ENCODE measurements at places on chromosomes 2 and 18.
A peak's percentile ranks its signal among the peaks of the same experiment; 100 is the strongest.

DNA sequence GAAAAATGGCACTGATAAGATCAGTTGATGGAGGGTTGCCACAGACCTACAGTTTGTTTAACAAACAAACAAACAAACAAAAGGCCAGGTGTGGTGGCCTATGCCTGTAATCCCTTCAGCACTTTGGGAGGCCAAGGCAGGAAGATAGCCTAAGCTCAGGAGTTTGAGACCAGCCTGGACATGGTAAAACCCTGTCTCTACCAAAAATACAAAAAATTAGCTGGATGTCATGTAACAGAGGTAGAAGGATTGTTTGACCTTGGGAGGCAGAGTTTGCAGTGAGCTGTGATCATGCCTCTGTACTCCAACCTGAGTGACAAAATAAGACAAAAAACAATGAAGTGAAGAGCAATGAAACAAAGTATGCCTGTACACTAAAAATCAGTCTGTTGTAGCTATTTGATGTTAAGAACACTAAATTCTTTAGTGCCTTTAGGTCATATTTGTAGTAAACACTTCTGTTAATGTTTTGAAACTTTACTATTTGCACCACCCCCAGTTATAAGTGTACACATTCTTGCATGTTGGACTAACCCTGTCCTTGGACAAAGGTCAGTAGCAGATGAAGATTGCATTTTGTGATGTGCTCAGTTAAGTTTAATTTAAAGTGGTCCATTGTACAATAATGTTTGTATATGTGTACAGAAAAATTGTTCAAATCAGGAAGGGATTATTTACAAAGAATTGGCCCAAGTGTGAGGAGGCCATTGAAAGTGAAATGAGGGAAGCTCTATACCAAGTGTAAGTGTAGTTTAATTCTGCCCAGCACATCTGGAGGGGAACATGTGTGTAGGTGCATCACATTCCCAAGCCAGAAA lies 73.9 kb downstream of the KYNU start:
- DNase-seq, result no peak

DNA sequence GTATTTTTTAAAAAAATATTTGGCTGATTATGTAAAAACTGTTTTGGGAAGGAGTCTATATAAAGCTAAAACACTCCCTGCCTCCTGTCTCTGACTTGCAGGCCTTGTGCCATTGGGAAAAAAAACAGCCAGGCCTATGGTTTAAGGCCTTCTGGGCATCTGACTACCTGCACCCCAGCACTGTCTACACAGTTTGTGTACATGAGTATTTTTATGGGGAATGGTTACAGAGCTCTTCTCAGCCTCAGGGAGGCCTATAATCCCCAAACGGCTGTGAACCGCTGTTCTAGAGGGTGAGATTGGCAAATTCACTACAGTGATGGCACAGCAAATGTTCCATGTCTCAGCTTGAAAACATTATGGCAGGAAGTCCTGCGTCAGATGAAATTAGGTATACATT lies 96.1 kb downstream of the LTBP1 start:
- no peak for DNase-seq

GRCh38 chr2:20444101-20444992 lies 2.5 kb upstream of the RHOB start:
- DNase-seq, result no peak

- no peak for DNase-seq
These were observed 42.6 kb downstream of the CYRIA start for GRCh38 chr2:16623031-16623430.

DNA sequence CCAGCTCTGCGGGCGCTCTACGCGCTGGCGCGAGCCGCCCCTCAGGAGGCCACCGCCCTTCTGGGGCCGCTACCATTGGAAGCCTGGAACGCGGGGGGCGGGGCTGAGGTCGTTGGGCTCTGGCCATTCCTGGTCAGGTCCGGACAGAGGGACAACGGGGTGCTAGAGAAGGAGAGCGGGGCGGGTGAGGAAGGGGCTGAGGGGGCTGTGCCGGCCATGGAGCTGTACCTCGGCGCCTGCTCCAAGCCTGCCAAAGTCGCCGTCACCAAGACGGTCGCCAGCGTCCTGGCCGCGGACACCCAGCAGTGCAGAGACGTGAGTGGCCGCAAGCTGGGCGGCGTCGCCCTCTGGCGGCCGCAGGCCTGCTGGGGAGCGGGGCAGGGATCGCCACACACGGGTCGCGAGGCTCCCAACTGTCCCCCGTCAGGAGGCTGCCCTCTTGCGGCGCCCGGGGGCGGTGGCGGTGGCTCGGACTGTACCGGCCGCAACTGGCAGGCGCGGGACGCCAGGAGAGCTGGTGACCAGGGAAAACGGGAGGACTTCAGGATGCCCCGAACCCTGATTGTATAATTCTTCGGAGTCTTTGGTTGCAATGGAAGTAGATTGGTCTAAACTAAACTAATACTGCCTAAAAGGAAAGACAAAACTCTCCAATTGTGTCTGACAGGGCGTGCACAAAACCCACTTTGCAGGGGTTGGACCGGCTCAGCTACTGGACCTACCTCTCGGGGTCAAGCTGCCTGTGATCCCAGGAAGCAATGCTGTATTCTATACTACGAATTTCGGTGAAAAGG lies at the start of gene FSIP2:
Gene FSIP2 (plus strand): TSS at position 126 of the 794 bp plus-strand sequence. CDS start 91 bp downstream, at position 217.
- peak; percentile 79 for DNase-seq

DNA sequence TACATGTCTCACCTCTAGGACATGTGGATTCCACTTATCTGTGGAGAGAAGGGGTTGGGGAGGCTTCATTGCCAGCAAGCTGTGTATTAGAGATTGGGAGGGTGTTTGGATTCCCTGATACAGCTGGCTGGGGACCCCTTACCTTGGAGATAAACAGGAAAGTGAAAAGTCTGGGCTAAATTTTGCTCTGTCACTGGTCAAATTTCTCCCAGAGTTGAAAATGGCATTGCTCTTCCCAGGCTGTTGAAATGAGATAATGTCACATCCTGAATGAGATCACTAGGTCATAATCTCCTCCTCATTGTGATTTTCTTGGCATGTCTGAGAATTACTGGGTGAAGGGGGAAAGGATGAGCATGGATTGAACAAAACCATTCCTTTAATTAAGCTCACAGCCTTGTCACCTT lies 265.0 kb upstream of the PARD3B start:
- DNase-seq, result no peak

DNA sequence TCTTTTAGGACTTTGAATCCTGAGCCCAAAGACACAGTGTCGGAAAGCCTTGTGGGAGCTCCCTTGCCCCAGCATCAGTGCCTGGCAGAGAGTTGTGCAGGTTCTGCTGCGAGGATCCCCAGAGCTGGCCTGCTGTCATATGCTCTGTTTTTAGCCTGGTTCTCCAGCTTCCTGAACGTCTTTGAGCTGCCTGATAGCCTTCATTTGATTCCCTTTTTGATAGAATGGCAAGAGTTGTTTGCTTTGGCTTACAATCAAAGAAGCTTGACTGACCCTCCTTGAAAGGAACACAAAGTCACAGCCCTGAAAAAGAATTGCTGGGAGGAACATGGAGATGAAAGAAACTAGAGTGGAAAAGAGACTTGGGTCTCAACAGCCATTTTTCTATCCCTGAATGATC lies 95.4 kb downstream of the C1QL2 start:
- no peak for DNase-seq

DNA sequence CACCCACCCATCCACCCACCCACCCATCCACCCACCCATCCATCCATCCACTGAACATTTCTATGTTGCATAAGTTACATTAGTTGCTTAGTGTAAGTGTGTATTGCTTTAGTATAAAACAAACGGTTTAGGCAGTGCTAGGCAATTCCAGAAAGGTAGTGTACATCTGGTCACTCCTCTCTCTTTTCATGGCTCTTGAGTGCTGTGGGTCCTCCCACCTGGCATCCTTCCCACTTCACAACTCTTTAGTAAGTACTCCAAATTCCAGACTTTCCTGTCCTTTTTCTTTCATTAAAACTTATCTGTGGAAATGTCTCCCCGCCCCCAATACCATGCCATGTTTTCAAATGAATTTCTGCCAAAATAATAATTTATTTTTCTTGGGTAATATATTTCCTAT lies 122.5 kb downstream of the PLEKHM3 start:
- no peak for DNase-seq

- DNase-seq, result no peak
These were observed 508.2 kb downstream of the TNS1 start for GRCh38 chr2:217494557-217494956.

DNA sequence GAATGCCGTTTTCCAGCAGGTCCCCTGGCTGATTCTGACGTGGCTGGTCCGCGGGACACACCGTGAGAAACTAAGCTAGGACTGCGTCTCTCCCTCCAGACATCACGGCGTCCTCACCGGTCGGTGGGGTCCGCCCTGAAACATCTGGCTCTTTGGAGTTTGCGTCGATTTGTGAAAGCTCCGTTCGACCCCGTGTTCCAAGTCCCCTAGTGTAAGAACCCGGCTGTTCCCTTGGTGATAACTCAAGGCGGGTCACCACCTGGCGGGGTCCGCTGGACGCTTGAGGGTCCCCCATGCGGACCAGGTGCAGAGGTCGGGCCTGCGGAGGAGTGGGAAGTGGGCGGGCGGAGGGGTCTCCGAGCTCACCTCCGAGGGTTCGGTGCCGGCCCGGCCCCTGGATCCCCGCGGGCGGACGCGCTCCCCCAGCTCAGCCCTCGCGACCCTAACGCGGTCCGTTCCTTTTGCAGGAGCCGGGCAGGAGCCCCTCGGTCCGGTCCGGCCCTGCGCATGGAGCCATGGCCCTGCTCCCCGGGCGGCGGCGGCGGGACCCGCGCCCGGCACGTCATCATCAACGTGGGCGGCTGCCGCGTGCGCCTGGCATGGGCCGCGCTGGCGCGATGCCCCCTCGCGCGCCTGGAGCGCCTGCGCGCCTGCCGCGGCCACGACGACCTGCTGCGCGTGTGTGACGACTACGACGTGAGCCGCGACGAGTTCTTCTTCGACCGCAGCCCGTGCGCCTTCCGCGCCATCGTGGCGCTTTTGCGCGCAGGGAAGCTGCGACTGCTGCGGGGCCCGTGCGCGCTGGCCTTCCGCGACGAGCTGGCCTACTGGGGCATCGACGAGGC lies 65.6 kb downstream of the KCNG2 start:
- no peak for DNase-seq

GRCh38 chr18:2312440-2312839 lies 258.9 kb downstream of the METTL4 start:
- DNase-seq, result no peak

DNA sequence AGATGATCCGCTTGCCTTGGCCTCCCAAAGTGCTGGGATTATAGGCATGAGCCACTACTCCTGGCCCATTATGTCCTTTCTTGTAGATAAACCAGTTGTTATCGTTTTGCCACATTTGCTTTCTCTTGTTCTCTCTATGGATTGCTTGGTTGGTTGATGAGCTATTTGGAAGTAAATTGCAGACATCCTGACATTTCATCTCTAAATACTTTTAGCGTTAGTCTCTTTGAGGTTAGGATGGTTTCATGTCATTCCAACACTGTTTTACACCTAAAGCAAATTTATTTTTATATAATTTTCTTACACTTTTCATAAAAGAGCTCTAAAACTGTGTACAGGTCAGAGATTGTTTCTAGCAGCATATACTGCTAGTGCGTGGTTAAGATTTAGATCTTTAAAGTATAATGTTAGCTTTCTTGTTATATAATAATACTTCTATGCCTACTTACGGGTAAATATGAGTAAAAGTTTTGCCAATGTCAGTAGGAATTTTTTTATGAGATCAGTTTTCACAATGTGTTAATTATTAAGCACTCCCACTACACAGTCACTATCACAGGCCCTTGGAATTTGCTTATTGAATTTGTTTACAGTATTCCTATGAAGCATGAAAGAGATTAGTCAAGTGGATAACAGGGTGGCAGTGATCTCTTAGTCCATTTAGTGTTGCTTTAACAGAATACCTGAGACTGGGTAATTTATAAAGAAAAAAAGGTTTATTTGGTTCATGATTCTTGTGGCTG lies 10.3 kb downstream of the POLI start:
- DNase-seq, result no peak

GRCh38 chr2:217293046-217293445 lies 433.2 kb upstream of the TNP1 start:
- DNase-seq, result no peak
